ENCODE measurements at places on chromosomes 16 and 17. TPM values are rescaled to one million over a fixed set of nuclear protein-coding genes. Genes with fewer than 3 reads are reported as not detected.

DNA sequence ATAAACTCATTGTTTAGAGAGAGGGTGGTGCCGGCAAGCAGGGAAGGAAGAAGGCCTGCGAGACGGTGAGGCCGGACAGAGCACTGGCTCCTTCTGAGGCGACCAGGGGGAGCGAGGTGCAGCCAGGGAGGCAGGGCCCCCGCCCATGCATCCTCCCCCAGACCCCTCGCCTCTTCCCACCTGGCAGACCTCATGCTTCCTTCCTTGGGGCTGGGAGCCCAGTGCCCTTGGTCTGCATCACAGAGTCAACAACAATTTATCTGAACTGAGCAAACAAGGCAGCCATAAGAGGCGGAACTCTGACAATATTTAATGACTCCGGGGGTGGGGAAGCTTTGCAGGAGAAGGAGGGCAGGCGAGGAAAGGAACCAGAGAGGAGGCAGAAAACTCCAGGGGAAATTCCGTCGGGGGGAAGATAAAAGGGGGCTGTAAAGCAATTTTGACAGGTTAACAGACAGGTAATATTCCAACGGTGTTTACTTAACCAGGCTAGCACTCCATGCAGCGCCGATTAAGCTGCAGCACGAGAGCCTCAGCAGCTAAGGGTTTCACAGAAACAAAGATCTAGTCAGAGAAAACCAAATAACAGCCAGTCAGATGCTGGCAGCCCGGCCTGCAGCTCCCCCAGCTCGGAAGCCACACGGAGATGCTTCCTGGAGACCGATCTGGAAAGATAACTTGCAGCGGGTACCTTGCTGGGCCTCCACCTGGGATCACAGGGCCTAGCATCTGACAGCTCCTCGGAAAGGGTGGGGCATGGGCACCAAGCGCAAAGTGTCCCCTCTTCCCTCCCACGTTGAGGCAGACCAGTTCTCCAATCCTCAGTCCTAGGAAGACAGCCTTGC lies 398.2 kb downstream of the SOX9 start:
- DNase-seq = no peak

GRCh38 chr16:83095941-83096692 lies 469.3 kb downstream of the CDH13 start:
- no peak for DNase-seq

GRCh38 chr17:43324205-43324893 lies 74.4 kb upstream of the ARL4D start:
- DNase-seq = no peak

SEPTIN12 gene
- total RNA-seq = not detected

MT1A gene
- not detected for total RNA-seq

CACNG3 gene
- total RNA-seq = not detected

SLC16A6 gene
- total RNA-seq = 0.48 TPM

KRTAP16-1 gene
- not detected for total RNA-seq

All from A172 (cell line).